ENCODE measurements at places on chromosomes 1 and 21. TPM values are rescaled to one million over a fixed set of nuclear protein-coding genes. Genes with fewer than 3 reads are reported as not detected.

The PTGS2 gene
- 1.1 TPM for total RNA-seq

The LRRC39 gene
- 0.57 TPM for total RNA-seq

The KRTAP21-2 gene
- total RNA-seq = not detected

The RGS4 gene
- not detected for total RNA-seq

The CD247 gene
- total RNA-seq = 183 TPM

The CYP4A11 gene
- not detected for total RNA-seq

The CFAP74 gene
- not detected for total RNA-seq

The UBXN10 gene
- total RNA-seq = 1.2 TPM

- no peak overlapping the region for H3K4me3 ChIP-seq
- H3K27ac ChIP-seq = no peak overlapping the region
- H3K36me3 ChIP-seq = peaks cover 5% of the 10 kb centered on the region
- DNase-seq = no peak
Measured at GRCh38 chr1:143661418-143662101, 310.2 kb downstream of the FAM72C start.

GRCh38 chr1:21378705-21379494 is 61.0 kb upstream of the NBPF3 start:
- H3K4me3 ChIP-seq = no peak overlapping the region

- peak overlapping the region; percentile 94 for H3K27ac ChIP-seq
- H3K4me3 ChIP-seq = peak overlapping the region; percentile 67
- DNase-seq = no peak
- H3K36me3 ChIP-seq = peaks cover 57% of the 10 kb centered on the region
- H3K4me1 ChIP-seq = peaks cover 65% of the 10 kb centered on the region
- no peaks in the 10 kb centered on the region for H3K27me3 ChIP-seq
Measured at GRCh38 chr1:15948595-15949452, 27.1 kb downstream of the ZBTB17 start.

DNA sequence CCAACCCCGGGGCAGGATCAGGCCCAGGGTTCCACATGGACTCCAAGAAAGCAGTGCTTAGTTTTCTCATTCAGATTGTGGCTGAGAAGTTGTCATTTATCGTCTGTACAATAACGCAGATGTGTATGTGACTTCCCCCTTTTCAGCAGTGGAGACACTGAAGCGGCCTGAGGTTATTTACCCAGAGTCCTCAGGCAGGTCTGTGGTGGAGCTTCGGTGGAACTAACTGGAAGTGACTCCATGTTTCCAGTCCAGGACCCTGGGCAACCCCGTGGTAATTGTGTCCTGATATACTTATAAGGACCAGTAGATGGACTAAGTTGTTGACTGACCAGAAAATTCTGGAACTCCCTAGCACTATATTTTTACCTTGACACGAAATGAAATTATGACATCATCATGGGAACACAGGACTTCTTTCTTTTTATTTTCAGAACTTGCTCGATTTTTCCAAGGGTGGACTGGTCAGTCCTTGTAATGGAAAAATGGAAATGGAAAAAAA is 1.0 kb upstream of the IER5 start:
- H3K36me3 ChIP-seq = peaks cover 32% of the 10 kb centered on the region
- H3K4me3 ChIP-seq = peak overlapping the region; percentile 93
- peaks cover 8% of the 10 kb centered on the region for H3K27me3 ChIP-seq

DNA sequence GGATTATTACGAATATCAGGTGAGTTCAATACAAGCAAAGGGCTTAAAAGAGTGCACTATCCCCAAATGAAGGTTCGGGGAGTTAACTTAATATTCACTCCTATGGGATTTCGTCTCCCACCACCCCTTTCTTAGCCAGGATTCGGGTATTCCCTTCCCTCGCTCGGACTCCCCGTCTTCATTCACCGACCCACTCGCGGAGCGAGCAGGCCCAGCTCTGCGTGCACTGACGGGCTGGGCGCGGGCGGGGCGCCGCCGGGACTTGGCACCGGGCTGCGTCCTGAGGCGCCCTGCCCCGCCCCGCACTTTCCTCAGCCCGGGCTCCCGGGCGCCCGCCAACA is 7.7 kb upstream of the MPZL1 start:
- peaks cover 45% of the 10 kb centered on the region for H3K4me1 ChIP-seq
- peaks cover 3% of the 10 kb centered on the region for H3K36me3 ChIP-seq
- H3K27me3 ChIP-seq = peaks cover 13% of the 10 kb centered on the region
- H3K4me3 ChIP-seq = peak overlapping the region; percentile 96

DNA sequence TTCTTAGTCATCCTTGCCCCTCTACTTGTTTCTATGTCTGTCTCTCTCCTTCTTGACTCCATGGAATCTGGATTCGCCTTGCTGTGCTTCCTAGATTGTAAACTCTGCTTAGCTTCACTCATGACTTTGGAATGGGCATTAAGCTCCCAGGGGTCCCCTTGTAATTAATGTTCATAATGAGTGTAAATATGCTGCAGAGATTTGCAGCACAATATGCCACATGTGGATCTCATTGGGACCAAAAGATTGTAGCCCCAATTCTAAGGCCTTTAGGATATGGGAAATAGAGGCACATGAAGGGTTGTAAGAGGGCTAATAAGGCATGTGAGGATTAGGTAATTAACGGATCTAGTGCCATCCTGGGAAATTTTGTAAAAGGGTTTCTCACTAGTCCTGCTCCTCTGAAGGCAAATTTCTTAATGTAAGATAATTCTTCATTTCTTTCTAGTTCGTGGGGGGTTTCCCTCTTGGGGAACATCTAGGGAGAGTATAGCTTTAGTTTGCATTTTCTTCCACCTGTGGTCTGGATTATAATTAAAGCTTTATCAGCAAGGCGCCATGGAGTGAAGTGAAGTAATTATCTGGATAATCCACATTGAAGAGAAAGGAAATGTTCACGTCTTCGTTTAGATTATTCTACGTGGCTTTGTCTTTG is 659.2 kb upstream of the PLXNA2 start:
- no peaks in the 10 kb centered on the region for H3K36me3 ChIP-seq
- no peaks in the 10 kb centered on the region for H3K27me3 ChIP-seq
- no peak for DNase-seq
- no peak overlapping the region for H3K4me3 ChIP-seq
- H3K27ac ChIP-seq = no peak overlapping the region
- H3K4me1 ChIP-seq = no peaks in the 10 kb centered on the region

DNA sequence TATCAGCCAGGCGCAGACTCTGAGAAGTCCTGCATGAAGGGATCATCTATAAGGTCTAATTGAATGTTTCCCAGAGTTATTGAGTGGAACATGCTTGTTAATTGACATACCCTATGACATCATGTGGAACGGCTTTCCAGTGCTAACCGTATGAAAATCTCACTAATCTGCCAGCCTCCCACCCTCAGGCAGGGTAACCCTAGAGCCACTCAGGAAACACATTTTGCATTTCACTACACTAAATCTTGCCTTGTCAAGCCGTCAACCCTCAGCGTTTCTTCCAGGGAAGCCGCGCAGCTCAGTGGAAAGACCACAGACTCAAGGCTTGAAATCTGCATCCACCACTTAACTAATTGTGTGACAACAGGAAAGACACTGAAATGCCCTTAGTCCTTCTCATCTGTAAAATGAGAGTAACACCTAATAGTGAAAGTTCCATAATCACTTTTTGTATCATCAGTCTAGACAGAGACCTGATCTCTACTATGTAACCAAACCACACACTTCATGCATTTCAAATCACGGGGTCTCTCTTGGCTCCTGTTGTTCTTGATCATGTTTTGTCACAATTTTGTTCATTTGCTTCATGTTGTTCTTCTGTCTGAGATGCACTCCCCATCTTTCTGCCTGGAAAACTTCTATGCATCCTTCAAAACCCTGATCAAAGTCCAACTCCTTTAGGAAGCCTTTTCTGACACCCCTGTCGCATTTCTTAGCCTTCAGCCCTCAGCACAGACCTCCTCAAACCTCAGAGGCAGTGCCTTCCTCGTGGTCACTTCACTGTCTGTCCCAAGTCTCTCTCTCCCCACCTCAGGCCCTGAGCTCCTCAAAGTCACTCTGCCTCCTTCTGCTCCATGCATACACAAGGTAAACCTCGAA is 246.5 kb downstream of the TOMM20 start:
- H3K36me3 ChIP-seq = no peaks in the 10 kb centered on the region
- peaks cover 51% of the 10 kb centered on the region for H3K4me1 ChIP-seq
- no peak overlapping the region for H3K4me3 ChIP-seq
- peak; percentile 69 for DNase-seq
- peak overlapping the region; percentile 77 for H3K27ac ChIP-seq
- H3K27me3 ChIP-seq = no peaks in the 10 kb centered on the region

DNA sequence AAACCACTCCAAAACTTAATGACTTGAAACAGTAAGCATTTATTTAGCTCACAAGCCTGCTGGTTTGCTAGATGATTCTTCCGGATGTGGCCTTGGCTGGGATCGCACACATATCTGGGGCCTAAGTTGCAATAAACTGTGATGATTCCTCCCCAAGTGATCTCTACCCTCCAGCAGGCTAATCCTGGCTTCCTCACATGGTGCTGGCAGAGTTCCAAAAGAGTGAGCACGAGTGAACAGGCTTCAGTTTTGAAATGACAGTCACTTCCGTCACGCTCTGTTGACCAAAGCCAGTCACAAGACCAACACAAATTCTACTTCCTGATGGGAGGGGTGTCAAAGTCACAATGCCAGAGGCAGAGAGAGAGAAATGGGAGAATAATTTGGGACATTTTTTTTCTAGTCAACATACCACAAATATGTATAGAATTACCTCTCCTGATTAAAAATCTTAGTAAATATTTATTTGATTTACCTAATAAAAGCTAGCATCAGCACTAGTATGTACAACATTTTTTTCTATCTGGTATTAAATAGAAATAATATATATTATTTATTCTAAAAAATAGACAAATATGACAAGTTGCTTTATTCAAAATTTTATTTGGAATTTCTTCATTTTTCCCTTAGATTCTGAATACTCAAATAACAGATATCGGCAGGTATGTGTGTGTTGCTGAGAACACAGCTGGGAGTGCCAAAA is 292.7 kb downstream of the TPR start:
- no peak overlapping the region for H3K4me3 ChIP-seq
- H3K27ac ChIP-seq = no peak overlapping the region
- H3K4me1 ChIP-seq = peaks cover 3% of the 10 kb centered on the region
- peaks cover 3% of the 10 kb centered on the region for H3K27me3 ChIP-seq

GRCh38 chr1:90763930-90764329 is 46.8 kb upstream of the BARHL2 start:
- no peaks in the 10 kb centered on the region for H3K36me3 ChIP-seq
- no peak for DNase-seq
- H3K4me1 ChIP-seq = no peaks in the 10 kb centered on the region

DNA sequence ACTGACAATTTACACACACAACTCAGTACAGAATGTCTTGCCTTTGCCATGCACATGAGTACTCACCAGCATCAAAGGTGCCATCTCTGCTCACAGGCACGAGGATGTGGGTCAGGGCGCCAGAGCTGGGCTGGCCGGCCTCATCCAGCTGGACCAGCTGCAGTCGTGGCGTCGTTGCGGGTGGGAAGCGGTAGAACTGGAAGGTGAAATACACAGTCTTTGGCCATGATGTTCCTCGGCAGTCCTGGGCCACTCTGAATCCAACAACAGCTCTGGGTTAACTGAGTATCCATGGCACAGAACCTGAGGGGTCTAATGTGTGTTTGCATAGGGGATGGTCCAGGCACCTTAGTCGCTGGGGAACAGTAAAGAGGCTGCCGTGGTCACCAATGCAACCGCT is 87.7 kb downstream of the NPHP4 start:
- no peak overlapping the region for H3K4me3 ChIP-seq
- peaks cover 6% of the 10 kb centered on the region for H3K4me1 ChIP-seq
- H3K27me3 ChIP-seq = no peaks in the 10 kb centered on the region
- H3K36me3 ChIP-seq = peaks cover 6% of the 10 kb centered on the region

GRCh38 chr1:199101635-199102034 is 462.8 kb downstream of the PTPRC start:
- no peaks in the 10 kb centered on the region for H3K27me3 ChIP-seq
- H3K4me3 ChIP-seq = no peak overlapping the region
- H3K27ac ChIP-seq = no peak overlapping the region
- DNase-seq = no peak
- H3K4me1 ChIP-seq = peaks cover 26% of the 10 kb centered on the region

- no peak overlapping the region for H3K27ac ChIP-seq
- no peak overlapping the region for H3K4me3 ChIP-seq
- no peak for DNase-seq
- no peaks in the 10 kb centered on the region for H3K36me3 ChIP-seq
- peaks cover 8% of the 10 kb centered on the region for H3K27me3 ChIP-seq
Measured at GRCh38 chr21:17576080-17576835, 36.4 kb downstream of the BTG3 start.

DNA sequence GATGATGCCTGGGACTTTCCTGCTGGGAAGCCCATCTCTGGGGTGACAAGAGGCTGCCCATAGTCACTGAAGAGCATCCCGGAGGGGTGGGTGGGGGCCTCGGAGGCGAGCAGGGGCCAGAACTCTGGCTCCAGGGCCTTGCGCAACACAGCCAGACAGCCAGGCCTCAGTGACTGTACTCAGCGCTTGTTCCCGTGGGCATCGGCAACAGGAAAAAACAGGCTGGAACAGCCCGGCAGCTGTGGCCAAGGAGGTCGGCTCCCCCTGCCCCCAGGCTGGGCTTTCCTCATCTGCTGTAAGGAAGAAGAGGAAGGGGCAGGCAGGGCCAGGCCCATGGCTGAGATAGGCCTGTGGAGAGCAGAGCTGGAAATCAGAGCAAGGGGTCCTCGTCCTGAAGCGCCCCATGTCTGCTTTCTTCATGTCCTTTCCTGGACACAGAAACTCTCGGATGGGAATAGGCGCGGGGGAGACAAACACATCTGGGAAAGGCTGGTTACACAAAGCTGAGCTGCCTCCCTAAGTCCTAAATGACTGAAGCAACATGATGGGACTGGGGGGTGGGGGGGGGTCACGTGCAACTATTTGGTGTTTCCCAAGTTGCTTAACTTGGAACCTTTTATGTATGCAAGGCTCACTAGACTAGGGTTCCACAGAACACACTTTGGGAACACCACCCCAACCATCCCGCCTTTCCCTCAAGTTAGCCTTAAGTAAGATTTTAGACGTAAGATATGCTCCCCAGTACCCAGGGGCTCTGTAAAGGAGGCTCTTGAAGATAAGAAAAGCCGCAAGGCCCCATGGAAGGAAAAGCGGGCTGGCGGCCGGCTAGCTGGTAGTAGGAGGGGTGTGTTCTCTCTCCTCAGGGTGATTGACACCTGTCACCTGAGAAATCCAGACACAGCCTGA is 30.7 kb downstream of the HSPG2 start:
- H3K4me1 ChIP-seq = peaks cover 17% of the 10 kb centered on the region
- no peaks in the 10 kb centered on the region for H3K36me3 ChIP-seq
- no peak for DNase-seq

DNA sequence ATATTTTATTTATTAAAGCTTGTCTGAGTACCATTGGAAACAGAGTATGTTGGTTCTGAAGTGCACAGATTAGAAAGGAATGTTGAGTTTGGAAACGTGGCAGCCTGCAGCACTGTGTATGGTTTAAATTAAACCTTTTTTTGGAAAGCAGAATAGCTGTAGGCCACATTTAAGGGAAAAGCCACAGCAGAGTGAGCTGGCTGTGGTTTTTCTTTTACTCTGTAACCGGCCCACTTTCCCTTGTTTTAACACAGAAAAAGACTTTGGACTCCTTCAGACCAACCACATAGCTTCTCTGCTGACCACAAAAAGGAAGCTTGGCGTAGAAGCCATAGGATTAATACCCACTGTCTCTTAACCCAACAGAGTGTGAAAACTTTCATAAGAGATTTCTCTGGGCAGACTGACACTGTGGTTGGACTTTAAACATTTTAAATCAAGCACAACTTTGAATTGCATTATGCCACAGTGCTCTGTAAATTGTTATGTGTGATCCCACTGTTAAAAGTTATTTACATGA is 75.2 kb downstream of the NFIA start:
- no peak for DNase-seq
- no peak overlapping the region for H3K4me3 ChIP-seq
- H3K27ac ChIP-seq = no peak overlapping the region
- no peaks in the 10 kb centered on the region for H3K36me3 ChIP-seq
- peaks cover 5% of the 10 kb centered on the region for H3K4me1 ChIP-seq
- peaks cover 28% of the 10 kb centered on the region for H3K27me3 ChIP-seq
